ENCODE measurements at places on chromosomes 12 and 14. TPM values are rescaled to one million over a fixed set of nuclear protein-coding genes. Genes with fewer than 3 reads are reported as not detected.

DNA sequence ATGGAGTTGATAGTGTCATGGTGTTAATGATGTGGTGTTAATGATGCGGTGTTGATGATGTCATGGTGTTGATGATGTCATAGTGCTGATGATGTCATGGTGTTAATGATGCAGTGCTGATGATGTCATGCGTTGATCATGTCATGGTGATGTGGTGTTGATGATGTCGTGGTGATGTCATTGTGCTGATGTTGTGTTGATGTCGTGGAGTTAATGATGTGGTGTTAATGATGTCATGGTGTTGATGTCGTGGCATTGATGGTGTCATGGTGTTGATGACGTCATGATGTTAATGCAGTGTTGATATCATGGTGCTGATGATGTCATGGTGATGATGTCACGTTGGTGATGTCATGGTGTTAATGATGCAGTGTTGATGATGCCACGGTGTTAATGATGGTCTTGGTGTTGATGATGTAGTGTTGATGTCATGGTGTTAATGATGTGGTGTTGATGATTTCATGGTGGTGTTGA, 49.1 kb upstream of the RIMBP2 start:
- no peak for DNase-seq

GRCh38 chr14:62691647-62692489, 353.4 kb downstream of the KCNH5 start:
- no peak for DNase-seq

DNA sequence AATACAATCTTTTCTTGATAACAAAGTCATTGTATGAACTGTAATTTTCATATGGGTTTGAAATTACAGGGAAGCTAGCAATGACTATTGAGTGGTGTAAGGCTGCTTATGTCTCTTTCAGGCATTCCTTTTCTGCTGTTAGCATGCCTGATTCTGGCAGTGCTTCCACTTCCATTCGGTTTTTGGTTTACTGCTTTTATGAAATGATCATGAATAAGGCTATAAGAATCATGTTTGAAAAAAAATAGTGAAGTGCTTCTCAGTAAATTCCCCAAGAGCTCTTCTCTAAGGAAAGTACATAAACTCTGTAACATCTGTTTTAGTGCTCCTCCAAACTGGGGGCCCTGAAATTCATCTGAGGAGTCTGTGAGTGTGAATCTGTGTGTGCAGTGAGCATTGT, 434.0 kb upstream of the RGS6 start:
- no peak for DNase-seq

- no peak for DNase-seq
Measured at GRCh38 chr12:92899386-92900001, 29.6 kb downstream of the EEA1 start.

DNA sequence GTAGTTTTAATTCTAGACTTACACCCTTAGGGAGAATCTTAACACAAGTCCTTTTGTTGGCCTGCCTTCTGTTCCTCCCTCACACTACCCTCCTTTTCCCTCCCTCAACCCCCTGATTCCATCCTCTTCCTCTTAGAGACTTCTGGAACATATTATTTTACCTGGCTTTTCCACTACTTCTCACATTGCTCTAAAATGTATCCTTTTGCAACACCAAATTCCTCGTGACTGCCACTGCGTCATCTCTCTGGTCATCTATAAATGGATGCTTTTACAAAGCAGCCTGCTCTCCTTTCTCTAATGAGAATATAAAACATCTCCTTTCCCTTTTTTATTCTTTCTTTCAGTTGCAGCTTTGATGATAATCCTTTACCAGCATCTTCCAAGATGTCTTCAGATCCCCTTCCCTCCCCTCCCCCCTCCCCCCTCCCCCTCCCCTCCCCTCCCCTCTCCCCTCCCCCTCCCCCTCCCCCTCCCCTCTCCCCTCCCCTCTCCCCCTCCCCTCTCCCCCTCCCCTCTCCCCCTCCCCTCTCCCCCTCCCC, 93.6 kb downstream of the DIP2B start:
- DNase-seq, result no peak

DNA sequence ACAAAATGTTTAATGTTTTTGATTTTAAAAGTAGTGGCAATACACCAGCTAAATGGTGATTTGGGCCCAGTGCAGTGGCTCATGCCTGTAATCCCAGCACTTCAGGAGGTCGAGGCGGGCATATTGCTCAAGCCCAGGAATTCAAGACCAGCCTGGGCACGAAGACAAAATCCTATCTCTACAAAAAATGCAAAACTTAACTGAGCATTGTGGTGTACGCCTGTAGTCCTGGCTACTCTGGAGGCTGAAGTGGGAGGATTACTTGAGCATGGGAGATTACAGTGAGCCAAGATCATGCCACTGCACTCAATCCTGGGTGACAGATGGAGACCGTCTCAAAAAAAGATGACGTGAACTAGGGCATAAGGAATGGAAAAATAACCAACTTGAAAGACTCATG, 4.7 kb downstream of the RPL36AL start:
- no peak for DNase-seq

DNA sequence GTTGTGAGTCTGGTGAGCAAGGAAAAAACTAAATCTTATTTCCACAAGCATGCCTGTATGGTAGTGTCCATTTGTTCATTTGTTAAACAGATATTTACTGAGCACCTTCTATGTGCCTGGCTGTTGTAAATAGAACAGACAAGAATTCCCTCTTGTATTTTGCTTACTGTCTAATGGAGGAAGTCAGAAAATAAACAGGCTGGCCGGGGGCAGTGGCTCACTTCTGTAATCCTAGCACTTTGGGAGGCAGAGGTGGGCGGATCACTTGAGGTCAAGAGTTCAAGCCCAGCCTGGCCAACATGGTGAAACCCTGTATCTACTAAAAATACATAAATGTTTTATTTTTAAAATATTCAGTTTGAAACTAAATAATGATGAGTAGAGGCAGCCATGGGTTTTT, 79.3 kb downstream of the GTF2A1 start:
- DNase-seq, result no peak

DNA sequence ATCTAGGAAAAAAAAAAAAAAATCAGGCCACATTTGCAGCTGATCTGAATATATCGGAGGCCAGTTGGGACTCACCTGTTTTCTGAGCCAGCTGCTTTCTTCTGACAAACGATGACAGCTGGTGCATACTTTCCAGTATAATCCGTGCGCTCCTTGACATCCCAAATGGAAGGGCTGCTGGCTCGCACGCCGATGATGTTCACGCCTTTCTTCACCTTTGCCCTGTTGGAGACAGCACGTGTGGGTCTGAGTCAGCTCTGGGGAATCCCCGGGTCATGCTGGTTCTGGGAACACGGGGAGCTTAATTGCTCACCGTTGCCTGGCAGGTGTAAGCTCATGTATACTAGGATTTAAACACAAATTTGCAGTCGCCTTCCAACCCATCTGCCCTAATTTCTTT, 372.8 kb downstream of the TMEM132D start:
- DNase-seq, result no peak

GRCh38 chr12:22527999-22528398, 16.3 kb downstream of the C2CD5 start:
- DNase-seq, result no peak

DNA sequence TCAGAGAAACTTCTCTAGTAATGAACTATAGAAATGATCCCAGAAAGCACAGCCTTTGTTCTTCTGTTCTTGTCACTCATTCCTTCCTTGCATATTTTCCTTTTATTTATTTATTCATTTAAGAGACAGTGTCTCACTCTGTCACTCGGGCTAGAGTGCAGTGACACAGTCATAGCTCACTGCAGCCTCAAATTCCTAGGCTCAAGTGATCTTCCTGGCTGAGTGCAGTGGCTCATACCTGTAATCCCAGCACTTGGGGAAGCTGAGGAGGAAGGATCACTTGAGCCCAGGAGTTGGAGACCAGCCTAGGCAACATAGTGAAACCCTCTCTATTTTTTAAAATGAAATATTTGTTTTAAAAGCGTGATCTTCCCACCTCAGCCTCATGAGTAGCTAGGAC, 11.5 kb downstream of the TECPR2 start:
- DNase-seq, result no peak

DNA sequence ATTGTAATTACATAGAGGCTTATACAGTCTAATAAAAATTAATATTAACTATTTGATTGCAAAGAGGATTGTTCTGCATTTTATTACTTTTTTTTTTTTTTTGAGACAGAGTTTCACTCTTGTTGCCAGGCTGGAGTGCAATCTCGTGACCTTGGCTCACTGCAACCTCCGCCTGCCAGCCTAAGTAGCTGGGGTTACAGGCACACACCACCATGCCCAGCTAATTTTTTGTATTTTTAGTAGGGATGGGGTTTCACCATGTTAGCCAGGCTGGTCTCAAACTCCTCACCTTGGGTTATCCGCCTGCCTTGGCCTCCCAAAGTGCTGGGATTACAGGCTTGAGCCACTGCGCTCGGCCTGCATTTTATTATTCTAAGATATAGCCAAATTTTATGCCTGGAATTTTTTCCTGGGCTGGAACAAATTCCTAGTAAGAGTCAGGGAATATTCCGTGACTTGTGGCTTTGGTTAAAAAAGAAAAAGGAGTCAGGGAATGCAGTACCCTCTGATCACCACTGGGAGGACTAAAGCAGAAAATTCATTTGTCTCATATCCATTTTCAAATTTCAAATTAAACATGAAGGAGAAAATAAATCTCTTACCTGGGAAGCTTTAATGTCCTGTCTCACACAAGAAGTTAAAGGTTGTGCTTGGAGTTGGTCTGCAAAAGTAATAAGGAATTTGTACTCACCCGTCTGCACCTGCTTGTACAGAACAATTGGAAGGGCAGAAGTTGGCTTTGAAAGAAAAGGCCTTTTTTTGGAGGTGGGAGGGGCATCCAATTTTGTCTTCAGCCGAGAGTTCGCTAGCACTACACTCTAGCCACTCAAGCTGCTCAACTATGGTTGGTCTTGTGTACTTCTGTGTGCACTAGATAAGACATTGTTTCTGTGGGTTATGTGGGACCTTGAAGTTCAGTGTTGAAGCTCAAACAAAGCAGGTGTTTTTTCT, 8.7 kb downstream of the MARK3 start:
- peak; percentile 55 for DNase-seq

GRCh38 chr12:110776410-110776809, 33.7 kb upstream of the PPP1CC start:
- DNase-seq, result no peak

GRCh38 chr12:119936705-119937311, 52.2 kb upstream of the BICDL1 start:
- DNase-seq, result no peak

- DNase-seq, result no peak
Measured at GRCh38 chr12:5047729-5048128, 4.0 kb downstream of the KCNA5 start.

DNA sequence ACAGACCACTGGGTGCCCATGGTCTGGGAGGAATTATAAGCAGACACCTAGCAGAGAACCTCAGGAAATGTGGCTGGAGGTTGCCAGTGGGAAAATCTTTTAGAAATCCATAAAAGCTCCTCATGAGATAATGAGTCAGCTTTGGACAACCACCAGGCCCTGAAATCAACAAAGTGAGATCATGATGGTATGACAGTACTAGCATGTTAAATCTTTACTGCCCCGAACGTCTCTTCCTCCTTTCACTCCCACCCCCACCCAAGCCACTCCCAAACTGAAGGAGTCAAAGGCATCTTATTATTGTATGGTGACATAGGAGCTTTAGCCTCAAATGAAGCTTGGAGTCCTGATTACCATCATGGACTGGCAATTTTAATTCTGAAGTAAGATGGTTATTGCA, 240.0 kb downstream of the DIO2 start:
- DNase-seq, result no peak

GRCh38 chr14:24852312-24853060, 197.5 kb downstream of the STXBP6 start:
- DNase-seq, result no peak

Gene ATP23
- total RNA-seq, result 5.4 TPM

Gene C12orf42
- total RNA-seq, result not detected

Gene HCAR3
- 6.9 TPM for total RNA-seq

Gene INHBC
- not detected for total RNA-seq

Gene NAB2
- 28.9 TPM for total RNA-seq

Gene COL2A1
- total RNA-seq, result not detected

Gene TXNDC16
- 8.2 TPM for total RNA-seq

Gene IGFBP6
- 58.5 TPM for total RNA-seq
